RWPE2 (cell line): ENCODE measurements at places on chromosomes 2 and 18.
A peak's percentile ranks its signal among the peaks of the same experiment; 100 is the strongest.

GRCh38 chr18:9771977-9772660, 64.0 kb downstream of the RAB31 start:
- no peaks in the 10 kb centered on the region for H3K27me3 ChIP-seq
- H3K27ac ChIP-seq: no peak overlapping the region
- H3K4me3 ChIP-seq: no peak overlapping the region
- no peaks in the 10 kb centered on the region for H3K4me1 ChIP-seq

DNA sequence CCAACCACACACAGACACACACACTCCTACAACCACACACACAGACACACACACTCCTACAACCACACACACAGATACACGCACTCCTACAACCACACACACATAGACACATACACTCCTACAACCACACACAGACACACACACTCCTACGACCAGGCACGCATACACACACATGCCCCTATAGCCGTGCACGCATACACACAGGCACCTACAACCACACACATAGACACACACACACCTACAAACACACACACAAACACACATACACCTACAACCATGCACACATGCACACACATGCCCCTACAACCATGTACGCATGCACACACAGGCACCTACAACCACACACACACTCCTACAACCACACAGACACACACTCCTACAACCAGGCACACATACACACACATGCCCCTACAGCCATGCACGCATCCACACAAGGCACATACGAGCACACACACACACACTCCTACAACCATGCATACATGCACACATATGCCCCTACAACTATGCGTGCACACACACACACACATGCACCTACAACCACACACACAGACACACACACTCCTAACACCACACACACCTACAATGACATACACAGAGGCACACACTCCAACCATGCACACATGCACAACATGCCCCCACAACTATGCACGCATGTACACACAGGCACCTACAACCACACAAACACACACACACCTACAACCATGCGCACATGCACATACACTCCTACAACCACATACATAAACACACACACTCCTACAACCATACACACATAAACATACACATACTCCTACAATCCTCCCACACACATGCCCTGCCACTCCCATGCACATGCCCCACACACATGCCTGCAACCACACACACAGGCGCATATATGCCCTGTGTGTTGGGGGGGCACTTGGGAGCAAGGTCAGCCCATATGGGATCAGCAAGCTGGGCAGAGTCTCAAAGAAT, 19.1 kb upstream of the TEX51 start:
- H3K27me3 ChIP-seq: no peaks in the 10 kb centered on the region
- no peak overlapping the region for H3K4me3 ChIP-seq
- DNase-seq: no peak

DNA sequence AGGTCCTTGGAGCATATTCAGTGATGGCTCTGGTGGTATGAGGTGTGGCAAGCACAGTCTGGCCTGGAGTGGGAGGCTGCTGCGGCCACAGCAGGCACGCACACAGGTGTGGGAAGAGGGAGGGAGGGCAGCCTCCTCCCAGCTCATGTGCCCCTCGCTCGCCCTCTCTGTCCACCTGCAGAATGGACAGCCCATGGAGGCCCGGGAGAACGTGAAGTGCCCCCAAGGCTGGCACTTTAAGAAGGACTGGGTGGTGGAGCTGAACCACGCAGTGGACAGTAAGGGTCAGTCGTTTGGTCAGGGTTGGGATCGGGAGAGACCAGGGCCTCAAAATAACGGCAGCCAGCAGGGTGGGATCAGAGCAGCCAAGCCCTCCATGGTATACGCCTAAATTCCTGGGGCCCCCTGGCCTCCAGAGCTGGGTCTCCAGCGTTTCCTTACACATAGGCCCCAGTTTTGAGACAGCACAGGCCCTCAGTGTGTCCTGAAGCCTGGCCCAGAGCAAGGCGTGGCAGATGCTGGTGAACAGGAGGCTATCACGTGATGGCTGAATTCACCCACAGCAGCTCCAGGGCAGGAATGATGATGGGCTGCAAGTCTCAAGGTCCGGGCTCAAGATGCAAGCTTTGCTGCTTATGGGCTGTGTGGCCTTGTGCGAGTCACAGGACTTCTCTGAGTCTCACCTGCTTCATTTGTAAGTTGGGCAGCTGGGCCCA, 47.9 kb downstream of the FER1L5 start:
- H3K27ac ChIP-seq: no peak overlapping the region
- no peaks in the 10 kb centered on the region for H3K4me1 ChIP-seq
- H3K36me3 ChIP-seq: no peaks in the 10 kb centered on the region
- DNase-seq: no peak

GRCh38 chr2:239777219-239777618, 247.9 kb downstream of the NDUFA10 start:
- H3K27ac ChIP-seq: no peak overlapping the region
- DNase-seq: no peak
- no peaks in the 10 kb centered on the region for H3K4me1 ChIP-seq

GRCh38 chr2:31249009-31249690, 15.2 kb downstream of the EHD3 start:
- H3K27me3 ChIP-seq: no peaks in the 10 kb centered on the region
- H3K36me3 ChIP-seq: no peaks in the 10 kb centered on the region
- H3K4me3 ChIP-seq: no peak overlapping the region

DNA sequence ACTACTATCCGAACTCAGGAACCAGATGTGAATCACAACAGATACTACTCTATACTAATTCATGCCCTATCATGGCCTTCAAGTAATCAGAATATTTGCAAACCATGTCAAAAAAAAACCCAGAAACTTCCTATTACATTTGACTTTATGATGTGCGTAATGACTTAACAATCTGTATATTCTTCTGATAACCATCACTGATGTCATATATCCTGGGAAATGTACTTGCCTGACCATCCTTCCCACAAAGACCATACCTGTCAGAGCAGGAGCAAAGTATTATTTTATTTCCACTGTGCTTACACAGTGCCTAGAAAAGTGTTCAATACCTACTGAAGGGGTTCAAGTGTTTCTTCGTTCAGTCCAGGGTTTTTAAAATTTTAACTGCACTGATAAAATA, 27.5 kb downstream of the PPP4R1 start:
- H3K27me3 ChIP-seq: no peaks in the 10 kb centered on the region
- H3K36me3 ChIP-seq: peaks cover 100% of the 10 kb centered on the region
- no peak overlapping the region for H3K4me3 ChIP-seq
- H3K4me1 ChIP-seq: no peaks in the 10 kb centered on the region
- H3K27ac ChIP-seq: no peak overlapping the region
- no peak for DNase-seq

- H3K27me3 ChIP-seq: no peaks in the 10 kb centered on the region
- H3K36me3 ChIP-seq: no peaks in the 10 kb centered on the region
- H3K27ac ChIP-seq: no peak overlapping the region
- no peaks in the 10 kb centered on the region for H3K4me1 ChIP-seq
- no peak overlapping the region for H3K4me3 ChIP-seq
These were observed 48.3 kb downstream of the ZNF804A start for GRCh38 chr2:184646593-184646992.

- no peaks in the 10 kb centered on the region for H3K27me3 ChIP-seq
- DNase-seq: no peak
- H3K36me3 ChIP-seq: no peaks in the 10 kb centered on the region
- no peak overlapping the region for H3K27ac ChIP-seq
- H3K4me1 ChIP-seq: no peaks in the 10 kb centered on the region
These were observed 31.5 kb upstream of the SMAD7 start for GRCh38 chr18:48982266-48982665.

DNA sequence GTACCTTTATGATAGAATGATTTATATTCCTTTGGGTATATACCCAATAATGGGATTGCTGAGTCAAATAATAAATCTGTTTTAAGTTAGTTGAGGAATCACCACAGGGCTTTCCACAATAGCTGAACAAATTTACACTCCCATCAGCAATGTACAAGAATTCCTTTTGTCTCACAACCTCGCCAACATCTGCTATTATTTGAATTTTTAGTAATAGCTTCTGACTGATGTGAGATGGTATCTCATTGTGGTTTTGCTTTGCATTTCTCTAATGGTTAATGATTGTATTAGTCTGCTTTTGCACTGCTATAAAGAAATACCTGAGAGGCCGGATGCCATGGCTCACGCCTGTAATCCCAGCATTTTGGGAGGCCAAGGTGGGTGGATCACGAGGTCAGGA, 1387.6 kb upstream of the ACVR2A start:
- H3K27me3 ChIP-seq: no peaks in the 10 kb centered on the region
- no peak overlapping the region for H3K4me3 ChIP-seq
- no peak for DNase-seq
- H3K4me1 ChIP-seq: no peaks in the 10 kb centered on the region
- no peaks in the 10 kb centered on the region for H3K36me3 ChIP-seq

DNA sequence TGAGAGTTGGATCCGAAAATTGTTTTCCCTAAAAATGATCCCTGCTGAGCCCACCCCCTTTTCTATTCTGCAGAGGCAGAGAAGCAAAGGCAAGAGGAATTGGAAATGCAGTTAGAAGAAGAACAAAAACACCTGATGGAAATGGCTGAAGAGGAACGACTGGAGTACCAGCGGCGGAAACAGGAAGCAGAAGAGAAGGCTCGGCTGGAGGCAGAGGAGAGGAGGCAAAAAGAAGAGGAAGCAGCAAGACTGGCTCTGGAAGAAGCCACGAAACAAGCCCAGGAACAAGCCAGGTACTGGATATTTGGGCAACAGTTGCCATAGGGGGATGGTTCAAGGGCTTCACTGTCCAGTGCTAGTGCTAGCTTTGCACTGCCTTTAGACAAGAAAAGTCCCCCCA, 41.7 kb downstream of the SUMO1 start:
- no peaks in the 10 kb centered on the region for H3K4me1 ChIP-seq
- H3K27ac ChIP-seq: no peak overlapping the region
- H3K36me3 ChIP-seq: no peaks in the 10 kb centered on the region
- H3K4me3 ChIP-seq: no peak overlapping the region

GRCh38 chr2:30737326-30737610, 70.0 kb downstream of the CAPN13 start:
- H3K27me3 ChIP-seq: no peaks in the 10 kb centered on the region
- no peak overlapping the region for H3K4me3 ChIP-seq
- no peak for DNase-seq
- H3K36me3 ChIP-seq: no peaks in the 10 kb centered on the region

GRCh38 chr2:120140866-120141265, 82.3 kb downstream of the TMEM185B start:
- no peaks in the 10 kb centered on the region for H3K4me1 ChIP-seq
- H3K36me3 ChIP-seq: no peaks in the 10 kb centered on the region
- no peak for DNase-seq
- no peaks in the 10 kb centered on the region for H3K27me3 ChIP-seq
- H3K27ac ChIP-seq: no peak overlapping the region
- no peak overlapping the region for H3K4me3 ChIP-seq

GRCh38 chr2:156704132-156704531, 268.0 kb downstream of the GPD2 start:
- DNase-seq: no peak
- no peak overlapping the region for H3K4me3 ChIP-seq
- no peaks in the 10 kb centered on the region for H3K36me3 ChIP-seq
- no peak overlapping the region for H3K27ac ChIP-seq
- H3K4me1 ChIP-seq: no peaks in the 10 kb centered on the region

GRCh38 chr2:43643680-43644079, 6.6 kb downstream of the PLEKHH2 start:
- H3K27me3 ChIP-seq: no peaks in the 10 kb centered on the region
- no peak overlapping the region for H3K27ac ChIP-seq
- no peaks in the 10 kb centered on the region for H3K4me1 ChIP-seq
- H3K4me3 ChIP-seq: no peak overlapping the region
- no peaks in the 10 kb centered on the region for H3K36me3 ChIP-seq

DNA sequence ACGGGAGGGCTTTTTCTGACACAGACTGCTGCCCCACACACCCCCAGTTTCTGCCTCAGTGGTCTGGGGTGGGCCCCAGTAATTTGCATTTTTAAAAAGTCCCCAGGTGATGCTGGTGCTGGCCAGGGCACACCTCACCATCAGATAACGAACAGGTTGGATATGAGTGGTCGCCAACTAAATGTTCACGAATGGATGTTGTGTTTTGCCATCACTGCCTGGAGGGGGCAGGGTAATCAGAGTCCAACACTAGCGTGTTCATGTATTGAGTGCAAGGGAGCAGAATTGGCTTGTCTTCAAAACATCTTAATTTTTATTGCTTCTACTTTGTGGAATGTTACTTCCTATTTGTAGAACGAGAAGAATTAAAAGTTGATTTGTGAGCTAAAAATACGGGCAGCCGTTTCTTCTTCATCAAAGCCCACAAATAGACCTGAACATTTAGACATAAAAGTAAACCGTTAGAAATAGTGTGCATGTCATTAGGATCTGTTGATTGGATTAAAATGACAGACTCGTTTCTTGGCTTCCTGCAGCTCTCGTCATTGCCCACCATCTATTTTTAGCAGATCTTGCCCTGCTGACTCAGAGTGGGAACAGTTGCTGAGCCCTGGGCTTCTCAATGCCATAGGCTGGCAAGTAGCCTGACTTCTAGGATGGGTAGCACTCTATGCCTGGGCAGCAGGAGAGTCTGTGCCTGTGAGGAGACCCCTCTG, 45.2 kb downstream of the NCK2 start:
- H3K27ac ChIP-seq: peak overlapping the region; percentile 55
- no peak for DNase-seq
- H3K4me3 ChIP-seq: no peak overlapping the region
- peaks cover 23% of the 10 kb centered on the region for H3K4me1 ChIP-seq

- no peaks in the 10 kb centered on the region for H3K4me1 ChIP-seq
- no peak overlapping the region for H3K27ac ChIP-seq
- no peak overlapping the region for H3K4me3 ChIP-seq
These were observed 48.4 kb upstream of the TMEM17 start for GRCh38 chr2:62554440-62554839.

- no peaks in the 10 kb centered on the region for H3K36me3 ChIP-seq
- H3K4me1 ChIP-seq: no peaks in the 10 kb centered on the region
- no peaks in the 10 kb centered on the region for H3K27me3 ChIP-seq
- H3K27ac ChIP-seq: no peak overlapping the region
These were observed 4.6 kb upstream of the PSMD14 start for GRCh38 chr2:161303535-161304050.

GRCh38 chr2:70479816-70480215, 73.8 kb downstream of the TGFA start:
- H3K27me3 ChIP-seq: no peaks in the 10 kb centered on the region
- H3K4me1 ChIP-seq: no peaks in the 10 kb centered on the region
- H3K36me3 ChIP-seq: peaks cover 23% of the 10 kb centered on the region
- no peak overlapping the region for H3K4me3 ChIP-seq
- no peak overlapping the region for H3K27ac ChIP-seq

GRCh38 chr2:205171261-205171940, 510.9 kb upstream of the NRP2 start:
- H3K27me3 ChIP-seq: no peaks in the 10 kb centered on the region
- no peaks in the 10 kb centered on the region for H3K36me3 ChIP-seq
- no peak overlapping the region for H3K27ac ChIP-seq
- H3K4me3 ChIP-seq: no peak overlapping the region
- no peak for DNase-seq
